Stimulated activated CD4-positive, alpha-beta T cell treated with anti-CD3 and anti-CD28 coated beads, Interleukin-15, amount 100 ng/mL, for 1 hour (primary cell): ENCODE measurements at places on chromosomes 12 and 14.

GRCh38 chr12:52419656-52420055 lies 13.5 kb upstream of the KRT82 start:
- no peak for DNase-seq

- no peak for DNase-seq
These were observed 337.9 kb upstream of the KITLG start for GRCh38 chr12:88918161-88918560.

DNA sequence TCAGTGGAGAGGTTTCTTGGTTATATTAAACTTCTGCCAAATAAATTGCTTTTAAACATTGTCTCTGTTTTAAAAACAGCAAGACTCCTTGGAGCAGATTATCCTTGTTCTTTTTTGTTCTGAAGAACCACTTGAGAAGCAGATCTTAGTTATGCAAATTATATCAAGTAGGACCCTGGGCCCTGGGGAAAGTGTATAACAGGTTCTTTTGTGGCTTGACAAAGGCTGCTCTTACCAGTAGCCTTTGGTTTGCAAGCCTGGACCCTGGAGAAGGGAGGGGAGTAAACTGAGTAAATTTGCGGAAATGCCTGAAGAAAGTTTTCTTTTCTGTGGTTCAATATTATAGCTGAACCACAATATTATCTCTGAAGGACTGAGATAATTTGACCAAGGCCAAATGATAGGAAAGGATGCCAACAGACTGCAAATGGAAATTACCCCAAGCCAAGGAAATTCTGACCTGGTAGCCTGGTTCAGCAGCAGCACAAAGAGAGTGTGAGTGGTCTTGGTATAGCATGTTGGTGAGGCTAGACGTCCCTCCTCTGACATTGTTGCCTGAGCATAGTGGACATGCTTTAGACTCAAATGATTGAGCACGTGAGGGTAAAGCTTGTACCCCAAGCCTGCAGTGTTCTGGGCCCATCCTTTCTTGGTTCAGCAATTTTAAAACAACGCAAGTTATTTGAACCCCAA lies 30.4 kb upstream of the SIX1 start:
- no peak for DNase-seq

GRCh38 chr14:88792473-88793258 lies at the start of gene EML5:
Gene EML5 (minus strand): TSS chr14:88792953. CDS start chr14:88792503, 450 bp downstream.
- peak; percentile 60 for DNase-seq

DNA sequence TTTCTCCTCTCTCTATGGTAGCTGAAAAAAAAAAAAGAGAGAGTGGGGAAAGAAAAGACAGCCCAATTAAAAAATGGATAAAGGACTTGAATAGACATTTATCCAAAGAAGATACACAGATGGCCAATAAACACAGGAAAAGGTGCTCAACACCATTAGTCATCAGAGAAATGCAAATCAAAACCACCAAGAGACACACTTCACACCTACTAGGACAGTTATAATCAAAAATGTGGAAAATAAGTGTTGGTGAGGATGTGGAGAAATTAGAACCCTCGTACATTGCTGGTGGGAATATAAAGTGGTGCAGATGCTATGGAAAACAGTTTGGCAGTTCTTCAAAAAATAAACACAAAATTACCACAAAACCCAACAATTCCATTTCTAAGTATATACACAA lies 172.4 kb upstream of the GRIN2B start:
- no peak for DNase-seq

DNA sequence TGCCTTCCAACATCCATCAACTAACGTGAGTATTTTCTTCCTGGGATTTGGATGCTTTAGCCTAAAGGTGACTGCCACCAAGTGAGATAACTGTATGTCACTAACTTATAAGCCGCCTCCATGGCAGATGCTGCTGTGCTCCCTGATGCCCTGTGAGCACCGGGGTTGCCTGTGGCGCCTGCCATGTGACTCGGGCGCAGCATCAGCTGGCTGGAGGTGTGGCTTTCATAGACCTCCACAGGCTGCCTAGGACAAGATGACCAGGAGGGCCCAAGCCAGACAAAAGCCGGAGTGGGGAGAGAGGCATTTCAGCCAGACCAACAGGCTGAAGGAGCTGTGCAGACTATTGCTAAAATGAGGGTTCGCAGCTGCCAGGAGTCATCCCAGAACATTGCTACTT lies 55.7 kb downstream of the ANAPC7 start:
- DNase-seq = no peak

DNA sequence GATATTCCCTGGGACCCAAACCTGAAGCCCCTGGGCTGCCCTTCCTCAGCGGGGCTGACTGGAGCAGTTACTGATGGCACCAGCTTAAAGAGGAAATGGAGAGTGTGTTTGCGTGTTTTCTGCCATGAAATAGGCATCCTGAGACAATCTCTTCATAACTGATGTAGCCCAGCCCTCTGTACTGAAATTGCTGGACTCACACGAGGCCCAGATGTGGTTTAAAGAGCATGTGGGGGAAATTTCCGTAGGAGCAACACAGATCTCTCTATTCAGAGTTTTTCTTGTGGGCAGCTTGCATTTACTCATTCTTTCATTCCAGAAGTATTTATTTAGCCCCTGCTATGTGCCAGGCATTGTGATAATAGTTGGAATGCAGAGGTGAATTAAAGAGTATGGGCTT lies 782.1 kb upstream of the TBX3 start:
- DNase-seq = no peak

DNA sequence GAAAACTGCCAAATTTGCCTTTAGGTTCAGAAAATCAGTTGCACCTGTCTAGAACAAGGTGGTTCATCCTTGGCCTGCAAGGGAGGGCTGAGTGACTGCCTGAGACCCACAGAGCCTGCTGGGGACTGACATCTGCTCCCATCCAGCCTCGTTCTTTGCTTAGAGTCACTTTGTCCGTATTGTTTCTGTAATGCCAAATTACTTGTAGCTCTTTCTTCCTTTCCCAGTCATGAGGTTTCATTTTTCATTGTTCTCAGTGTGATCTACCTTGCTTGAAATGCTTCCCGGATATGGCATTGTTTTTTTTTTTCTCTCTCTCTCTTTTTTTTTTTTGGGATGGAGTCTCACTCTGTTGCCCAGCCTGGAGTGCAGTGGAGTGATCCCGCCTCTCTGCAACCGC lies 21.3 kb downstream of the TSPAN9 start:
- DNase-seq = no peak

DNA sequence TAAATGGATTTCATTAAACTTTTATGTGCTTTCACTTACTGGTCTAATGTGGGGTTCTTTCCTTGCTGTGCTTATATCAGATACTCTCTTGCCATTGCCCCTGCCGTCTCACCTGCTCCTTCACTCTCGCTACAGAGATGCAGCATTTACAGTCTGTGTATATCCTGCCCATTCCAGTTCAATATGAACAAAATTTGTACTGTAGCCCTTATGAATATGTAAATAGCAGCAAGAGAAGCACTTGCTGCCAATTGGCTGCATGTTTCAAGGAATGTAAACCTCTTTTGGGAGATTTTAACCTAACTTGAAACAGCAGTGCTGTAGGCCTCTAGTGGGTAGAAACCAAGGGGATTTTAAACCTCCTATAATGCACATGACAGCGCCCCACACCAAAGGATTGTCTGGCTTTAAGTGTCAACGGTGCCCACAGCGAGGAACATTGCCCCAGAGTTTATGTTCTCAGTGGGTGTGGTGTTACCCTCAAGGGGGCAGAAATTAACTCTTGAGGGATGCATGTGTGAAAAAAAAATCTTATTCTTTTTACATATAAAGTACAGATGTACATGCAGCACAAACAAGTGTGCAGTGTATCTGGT lies 19.1 kb downstream of the PCNX1 start:
- no peak for DNase-seq

DNA sequence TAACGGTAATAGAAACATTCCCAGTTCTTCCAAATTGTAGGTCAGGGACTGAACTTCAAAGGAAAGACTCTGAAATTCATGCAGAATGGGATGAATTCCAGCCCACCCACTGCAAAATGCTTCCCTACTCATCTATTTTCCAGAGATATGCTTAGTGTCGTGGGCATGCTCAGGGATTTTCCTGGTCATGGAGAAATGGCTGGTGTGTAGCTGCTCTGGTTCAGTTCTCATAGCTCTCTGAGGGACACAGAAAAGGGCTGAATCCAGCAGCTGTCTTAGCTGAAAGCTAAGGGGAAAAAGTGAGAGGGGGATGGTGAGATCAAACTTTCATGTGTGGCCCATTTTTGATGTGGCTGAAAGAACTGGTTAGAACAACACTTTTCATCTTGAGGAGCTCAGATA lies 72.9 kb upstream of the KRAS start:
- DNase-seq = no peak

- DNase-seq = no peak
These were observed 23.0 kb downstream of the OR10P1 start for GRCh38 chr12:55659486-55660385.

GRCh38 chr14:103530390-103530789 lies 1.4 kb downstream of the TRMT61A start:
- DNase-seq = no peak

GRCh38 chr12:52926596-52927234 lies 21.8 kb upstream of the KRT8 start:
- DNase-seq = no peak

GRCh38 chr14:66216763-66217162 lies 269.4 kb upstream of the CCDC196 start:
- DNase-seq = no peak

GRCh38 chr12:49689785-49690184 lies 17.4 kb downstream of the FMNL3 start:
- no peak for DNase-seq

GRCh38 chr12:68505970-68506369 lies 104.7 kb upstream of the RAP1B start:
- no peak for DNase-seq

DNA sequence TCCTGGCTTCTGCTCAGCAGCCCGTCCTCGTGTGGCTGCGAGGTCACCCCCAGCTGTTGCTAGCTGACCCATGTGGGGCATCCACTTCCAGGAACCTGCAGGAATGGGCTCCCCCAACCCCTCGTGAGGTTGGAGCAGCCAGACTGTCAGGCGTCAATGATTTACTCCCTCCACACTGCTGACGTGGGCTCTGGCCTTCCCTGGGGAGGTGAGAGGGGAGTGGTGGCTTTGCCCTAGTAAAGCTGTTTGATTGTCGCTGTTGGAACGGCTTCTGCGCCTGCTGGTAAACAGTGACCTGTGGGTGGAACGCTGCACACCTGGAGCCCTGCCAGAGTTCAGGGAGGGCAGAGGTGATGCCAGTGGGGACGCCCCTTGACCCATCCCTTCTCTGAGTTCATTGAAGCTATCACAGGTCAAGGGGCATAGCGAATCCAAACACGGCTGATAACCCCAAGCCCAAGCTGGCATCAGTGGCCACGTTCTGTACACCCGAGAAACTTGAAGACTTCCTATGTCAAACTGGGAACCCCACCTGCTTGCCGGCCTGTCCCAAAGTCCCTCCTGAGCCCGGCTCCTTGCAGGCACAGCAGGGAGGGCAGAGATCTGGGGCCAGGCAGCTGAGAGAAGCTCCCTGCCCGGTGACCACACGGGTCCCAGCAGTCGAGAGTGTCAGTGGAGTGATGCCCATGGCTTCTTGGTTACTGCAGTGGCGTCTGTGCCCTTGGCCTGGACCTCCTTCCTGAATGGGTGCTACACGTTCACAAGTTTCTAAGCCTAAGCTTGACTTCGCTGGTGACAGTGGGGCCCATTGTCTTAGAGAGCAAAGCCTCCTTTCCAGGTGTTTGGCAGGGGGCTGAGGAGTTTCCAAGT lies 2.7 kb downstream of the ASPG start:
- DNase-seq = no peak

- DNase-seq = peak; percentile 28
These were observed 1.5 kb downstream of the CALM1 start for GRCh38 chr14:90398315-90398839.

DNA sequence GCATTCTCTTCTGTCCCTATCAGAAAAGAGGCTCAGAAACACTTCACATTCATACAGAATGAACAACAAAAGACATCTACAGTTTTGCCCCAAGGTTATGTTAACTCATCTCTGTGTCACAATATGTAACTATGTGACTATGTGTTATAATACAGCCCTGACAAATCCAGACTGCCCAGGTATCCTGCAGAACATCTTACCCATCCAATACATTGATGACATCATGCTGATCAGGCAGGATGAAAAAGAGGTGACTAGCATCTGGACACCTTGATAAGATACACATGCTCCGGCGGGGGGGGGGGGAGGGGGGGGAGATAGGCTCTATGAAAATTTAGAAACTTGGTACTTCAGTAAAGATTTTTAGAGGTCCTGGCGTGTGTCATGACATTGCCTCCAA lies 8.3 kb upstream of the GNS start:
- DNase-seq = no peak

DNA sequence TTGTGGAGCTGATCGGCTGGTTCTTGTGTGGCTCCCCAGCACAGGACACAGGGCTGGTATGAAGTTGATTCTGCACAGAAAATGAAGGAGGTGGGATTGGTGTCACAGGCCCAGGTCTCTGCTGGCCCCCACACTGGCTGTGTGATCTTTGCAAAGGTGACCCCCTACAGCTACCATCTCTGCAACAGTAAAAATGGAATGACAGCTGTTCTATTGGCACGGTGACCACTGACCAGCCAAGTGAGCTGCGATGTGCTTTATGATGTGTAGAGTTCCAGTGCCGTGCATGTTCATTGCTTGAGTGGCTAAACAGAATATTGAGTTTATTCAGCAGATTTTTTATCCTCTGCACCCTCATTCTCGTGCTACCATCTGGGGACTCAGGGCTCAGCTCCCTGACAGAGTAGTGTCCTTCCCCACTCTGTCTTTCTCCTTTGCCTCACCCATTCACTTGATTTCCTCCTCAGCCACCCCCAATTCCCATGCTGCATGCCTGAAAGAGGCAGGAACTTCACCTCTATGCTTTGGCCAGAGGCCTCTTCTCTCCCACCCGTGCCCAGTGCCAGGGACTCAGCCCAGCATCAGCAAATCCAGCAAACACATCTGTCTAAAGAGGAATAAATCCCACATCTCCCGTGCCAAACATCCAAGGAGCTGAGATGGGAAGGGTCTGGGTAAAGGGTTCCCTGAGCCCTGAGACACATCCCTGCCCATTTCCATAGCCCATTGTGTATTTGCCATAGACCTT lies 21.2 kb downstream of the C14orf132 start:
- no peak for DNase-seq

- no peak for DNase-seq
These were observed 117.5 kb upstream of the SFSWAP start for GRCh38 chr12:131593406-131593805.

- no peak for DNase-seq
These were observed 50.6 kb downstream of the SMUG1 start for GRCh38 chr12:54138219-54138618.

- DNase-seq = no peak
These were observed 115.2 kb downstream of the LGMN start for GRCh38 chr14:92633274-92633616.
